ENCODE measurements at places on chromosomes 11 and 22.
A peak's percentile ranks its signal among the peaks of the same experiment; 100 is the strongest.

DNA sequence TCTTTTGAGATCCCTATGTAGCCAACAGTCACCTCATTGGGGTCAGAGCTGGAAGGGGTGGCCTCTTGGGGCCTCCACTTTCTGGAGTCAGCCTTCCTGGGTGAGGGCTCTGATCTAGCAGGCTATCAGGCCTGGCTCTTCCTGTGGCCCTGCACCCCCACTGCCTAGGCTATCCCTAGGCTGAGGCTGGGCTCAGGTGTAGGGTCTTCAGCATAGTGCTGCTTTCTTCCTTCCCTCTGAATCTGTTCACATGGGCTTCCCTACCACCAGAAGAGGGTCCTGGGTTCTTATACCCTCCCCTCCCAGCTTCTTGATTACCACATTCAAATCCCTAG, 456 bp upstream of the SPI1 start:
- no peak for DNase-seq

DNA sequence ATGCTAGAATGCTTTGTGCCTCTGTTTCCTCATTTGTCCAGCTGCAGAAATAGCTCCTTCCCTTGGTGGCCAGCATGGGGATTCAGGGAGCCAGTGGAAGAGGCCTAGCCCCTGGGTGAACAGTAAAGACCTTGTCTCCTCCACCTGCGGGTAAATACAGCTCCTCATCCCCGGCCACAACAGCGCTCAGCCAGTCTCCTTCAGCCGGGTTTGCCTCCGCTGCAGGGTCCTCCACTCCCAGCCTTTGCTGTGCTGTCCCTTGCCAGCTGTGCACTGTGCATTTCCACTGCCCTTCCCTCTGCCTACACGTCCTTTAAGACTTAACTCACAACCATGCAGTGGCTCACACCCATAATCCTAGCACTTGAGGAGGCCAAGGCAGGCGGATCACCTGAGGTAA, 1.5 kb upstream of the CDC42EP1 start:
- no peak for DNase-seq

DNA sequence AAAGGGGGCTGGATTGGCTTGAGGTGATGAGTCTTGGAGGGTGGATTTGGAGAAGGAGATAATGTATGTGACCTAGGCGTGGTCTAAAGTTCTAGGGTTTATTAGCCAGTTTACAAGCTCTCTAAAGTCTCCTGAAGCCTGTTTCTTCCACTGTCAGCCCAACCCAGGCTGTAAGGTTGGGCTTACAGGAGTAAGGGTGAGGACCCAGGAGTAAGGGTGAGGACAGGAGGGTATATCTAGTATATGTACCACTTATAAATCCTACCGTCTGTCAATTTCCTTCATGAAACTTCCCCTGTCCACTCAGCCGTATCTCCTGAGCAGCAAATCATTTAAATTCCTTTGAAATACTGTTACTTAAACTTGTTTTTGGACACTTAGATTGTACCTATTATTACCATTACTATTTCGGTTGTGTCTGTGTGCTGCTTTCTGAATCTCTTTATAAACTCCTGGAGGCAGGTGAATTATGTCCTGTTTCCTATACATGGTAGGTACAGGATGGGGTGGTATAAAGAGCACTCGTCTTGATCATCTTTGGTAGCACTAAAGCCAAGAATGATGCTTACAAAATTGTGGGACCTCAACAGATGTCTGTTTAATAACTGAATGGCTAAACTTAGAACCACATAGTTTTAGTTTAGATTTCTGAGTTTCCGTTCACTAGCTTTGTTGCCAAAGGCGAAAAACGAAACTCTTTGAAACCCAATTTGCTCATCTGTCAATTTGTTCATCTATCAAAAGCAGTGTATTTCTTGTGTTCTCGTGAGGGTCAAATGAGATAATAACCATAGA, 192.0 kb downstream of the GRIK4 start:
- peak; percentile 23 for DNase-seq

- DNase-seq = peak; percentile 73
Observed at GRCh38 chr22:22156716-22157347, 87.8 kb upstream of the VPREB1 start.

- no peak for DNase-seq
Observed at GRCh38 chr22:49586244-49586748, 241.4 kb downstream of the BRD1 start.

- no peak for DNase-seq
Observed at GRCh38 chr11:114039551-114039950, 20.0 kb upstream of the ZBTB16 start.

Data from GM18507 (cell line).